ENCODE measurements at places on chromosomes 6 and 20.

DNA sequence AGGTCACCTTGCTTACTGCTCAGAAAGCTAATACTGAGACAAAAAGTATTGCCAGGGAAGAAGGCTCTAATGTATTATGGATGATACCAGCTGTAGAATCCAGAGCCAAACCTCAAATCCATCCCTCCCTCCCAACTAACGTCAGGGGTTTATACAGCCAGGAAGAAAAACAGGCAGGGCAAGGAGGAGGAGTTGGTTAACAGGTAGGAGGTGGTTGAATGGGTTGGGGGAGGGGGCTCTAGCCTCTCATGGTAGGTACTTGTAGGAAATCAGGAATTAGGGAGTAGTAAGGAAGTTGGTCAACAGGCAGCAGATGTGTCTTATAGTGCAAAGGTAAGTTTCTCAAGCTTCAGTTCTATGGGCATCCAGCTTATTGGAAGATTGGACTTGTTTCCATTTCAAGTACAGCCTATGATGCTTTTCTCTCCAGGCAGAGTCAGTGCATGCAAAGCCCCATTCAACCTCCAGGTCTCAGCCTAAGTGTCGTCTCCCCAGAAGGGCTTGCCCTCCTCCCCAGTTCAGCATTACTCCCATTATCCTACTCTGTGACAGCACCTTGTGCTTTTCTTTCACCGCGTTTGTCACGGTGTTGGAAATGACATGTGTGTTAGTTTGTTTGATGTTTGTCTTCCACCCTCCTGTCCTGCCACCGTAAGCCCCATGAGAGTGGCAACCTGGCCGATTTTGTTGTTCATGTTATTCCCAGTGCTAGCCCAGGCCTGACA lies 38.1 kb downstream of the PNLDC1 start:
- DNase-seq = no peak

GRCh38 chr6:131062241-131063027 lies 611 bp downstream of the EPB41L2 start:
- peak; percentile 29 for DNase-seq

DNA sequence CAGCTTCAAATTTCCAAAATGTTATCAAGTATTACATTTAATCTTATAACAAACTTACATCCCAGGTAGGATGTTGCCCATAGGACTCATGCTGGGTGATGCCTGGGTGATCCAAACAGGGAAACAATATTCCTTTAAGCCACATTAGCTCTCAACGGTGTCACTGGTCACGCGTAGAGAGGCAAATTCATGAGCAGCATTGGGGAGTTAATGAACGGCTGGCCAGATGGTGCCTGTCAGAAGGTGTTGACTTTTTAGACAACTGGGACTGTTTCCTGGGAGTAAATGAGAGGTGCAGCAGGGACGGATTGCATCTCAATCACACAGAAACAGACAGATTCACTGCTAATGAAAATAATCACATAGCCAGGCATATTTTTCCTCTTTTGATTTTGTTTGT lies 83.3 kb upstream of the ID4 start:
- no peak for DNase-seq

GRCh38 chr20:46903256-46903655 lies 8.6 kb downstream of the EYA2 start:
- DNase-seq = no peak

DNA sequence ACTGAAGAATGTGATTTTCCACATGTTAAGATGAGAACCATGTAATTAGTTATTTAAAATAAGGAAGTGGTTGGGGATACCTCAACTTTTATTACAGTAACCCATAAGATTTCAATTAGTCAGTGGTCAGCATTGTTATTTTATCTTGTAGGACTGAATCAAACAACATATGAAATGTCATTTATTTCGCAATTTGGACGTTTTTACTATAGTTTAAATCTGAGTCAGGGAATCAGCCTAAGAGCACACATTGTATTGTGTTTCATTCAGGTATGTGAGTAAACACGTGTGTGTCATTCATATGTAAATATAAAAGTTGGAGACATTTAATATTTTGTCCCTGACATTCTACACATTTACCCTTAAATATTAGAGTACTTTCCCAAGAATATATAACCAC lies 1418.7 kb downstream of the GRIK2 start:
- DNase-seq = no peak

- peak; percentile 51 for DNase-seq
These were observed 364.5 kb upstream of the JARID2 start for GRCh38 chr6:14881398-14881797.

- no peak for DNase-seq
These were observed 35.7 kb upstream of the POPDC3 start for GRCh38 chr6:105215506-105215905.

DNA sequence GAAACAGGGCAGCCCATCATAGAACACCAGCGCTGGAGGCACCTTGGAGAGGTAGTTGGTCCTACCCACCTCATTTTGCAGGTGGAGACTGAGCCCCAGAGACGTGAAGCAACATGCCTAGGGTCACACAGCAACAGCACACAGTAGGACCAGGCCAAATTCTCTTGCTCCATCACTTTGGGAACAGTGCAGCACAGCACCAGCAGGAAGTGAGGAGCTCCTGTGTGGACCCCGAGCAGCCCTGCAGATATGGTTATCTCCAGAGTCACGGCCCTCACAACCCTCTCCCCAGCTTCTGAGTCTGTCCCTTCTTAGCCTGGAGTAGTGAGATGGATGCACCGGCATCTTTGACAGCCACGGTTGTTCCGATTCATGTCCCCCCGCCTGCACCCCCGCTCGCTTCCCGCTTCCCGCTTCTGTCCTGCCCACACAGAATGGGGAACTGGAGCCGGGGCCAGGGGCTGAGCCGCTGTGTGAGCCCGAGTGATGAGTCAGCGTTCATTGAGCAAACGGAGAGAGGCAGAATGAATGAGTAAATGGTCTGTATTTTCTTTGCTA lies 72.6 kb upstream of the DUSP22 start:
- peak; percentile 79 for DNase-seq

DNA sequence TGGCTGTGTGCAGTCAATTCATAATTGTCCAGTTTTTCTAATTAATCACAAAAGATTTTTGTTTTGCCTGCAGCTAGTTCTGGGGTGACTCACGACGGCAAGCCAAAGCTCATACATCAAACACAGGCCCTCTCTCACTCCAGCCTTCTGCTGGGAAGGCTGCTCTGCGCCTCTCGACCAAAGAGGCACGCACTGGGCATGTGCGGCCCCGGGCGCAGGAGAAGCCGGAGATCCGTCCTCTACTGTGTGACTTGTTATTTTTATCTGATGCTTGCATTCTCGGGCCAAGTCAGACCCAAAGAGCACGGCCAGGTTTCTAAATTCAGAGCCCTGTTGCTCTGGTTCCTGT lies 98.5 kb downstream of the TFAP2A start:
- DNase-seq = peak; percentile 40

DNA sequence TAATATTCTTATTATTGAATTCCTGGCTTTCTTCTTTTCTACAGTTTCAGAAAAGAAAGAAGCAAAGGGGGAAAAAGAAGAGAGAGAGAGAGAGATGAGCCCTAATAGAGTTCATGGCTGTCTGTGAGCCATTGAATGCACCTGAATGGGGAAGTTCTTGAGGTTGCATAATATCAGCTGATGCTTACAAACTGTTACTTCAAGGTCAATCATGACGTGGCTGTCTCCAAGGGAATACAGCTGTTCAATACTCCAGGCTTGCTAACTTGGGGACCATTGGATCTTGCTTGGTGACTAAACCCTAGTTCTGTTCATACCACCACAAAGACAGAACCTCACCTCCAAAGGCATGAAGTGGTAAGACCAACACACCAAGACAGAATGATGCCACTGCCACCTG lies 180.4 kb downstream of the ADGRG6 start:
- no peak for DNase-seq

- DNase-seq = no peak
These were observed 120.2 kb upstream of the AFDN start for GRCh38 chr6:167706313-167707109.

DNA sequence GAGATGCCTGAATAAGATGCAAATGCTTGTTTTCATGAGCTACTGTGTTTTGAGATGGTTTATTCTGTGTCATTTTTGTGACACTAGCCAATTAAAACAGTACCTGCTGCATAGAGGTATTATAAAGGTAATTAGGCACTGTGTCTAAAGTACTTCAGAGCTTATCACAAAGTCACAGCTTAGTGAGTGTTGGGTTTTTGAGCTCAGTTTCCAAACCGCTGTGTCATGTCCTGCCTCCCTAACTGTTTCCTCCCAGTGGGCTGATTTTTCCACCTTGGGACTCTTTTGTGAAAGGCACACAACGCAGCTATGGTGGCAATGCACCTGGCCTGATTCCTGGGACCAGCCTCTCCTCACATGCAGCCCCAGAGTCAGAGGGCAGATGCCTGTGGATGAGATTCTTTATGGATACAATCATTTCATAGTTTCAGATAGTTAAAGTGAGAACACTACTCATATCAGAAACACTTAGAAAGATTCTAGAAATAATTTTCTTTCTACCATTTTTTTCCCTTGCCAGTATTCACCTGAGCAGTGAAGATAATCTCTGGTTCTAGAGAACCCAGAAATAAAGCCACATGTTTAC lies 41.3 kb upstream of the TAGAP start:
- DNase-seq = no peak

- no peak for DNase-seq
These were observed 295.5 kb upstream of the HS3ST5 start for GRCh38 chr6:114638341-114638740.

DNA sequence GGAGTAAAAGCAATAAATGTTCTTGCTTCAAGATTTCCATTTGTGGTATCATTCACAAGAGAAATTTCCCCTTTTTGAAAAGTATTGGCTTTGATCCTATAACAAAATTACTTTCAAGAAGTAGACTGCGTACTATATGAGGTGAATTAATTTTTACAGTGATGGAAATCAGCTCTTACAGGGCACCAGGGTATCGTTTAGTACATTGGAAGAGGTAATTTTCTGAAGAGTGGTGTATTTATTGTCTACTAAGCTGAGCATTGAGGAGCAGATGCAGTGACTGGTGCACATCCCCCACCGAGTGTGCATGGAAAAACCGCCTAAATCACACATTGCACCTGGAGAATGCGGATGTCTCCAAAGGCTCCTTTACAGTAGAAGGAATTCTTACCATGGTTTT lies 209.5 kb downstream of the SAMD5 start:
- DNase-seq = no peak

DNA sequence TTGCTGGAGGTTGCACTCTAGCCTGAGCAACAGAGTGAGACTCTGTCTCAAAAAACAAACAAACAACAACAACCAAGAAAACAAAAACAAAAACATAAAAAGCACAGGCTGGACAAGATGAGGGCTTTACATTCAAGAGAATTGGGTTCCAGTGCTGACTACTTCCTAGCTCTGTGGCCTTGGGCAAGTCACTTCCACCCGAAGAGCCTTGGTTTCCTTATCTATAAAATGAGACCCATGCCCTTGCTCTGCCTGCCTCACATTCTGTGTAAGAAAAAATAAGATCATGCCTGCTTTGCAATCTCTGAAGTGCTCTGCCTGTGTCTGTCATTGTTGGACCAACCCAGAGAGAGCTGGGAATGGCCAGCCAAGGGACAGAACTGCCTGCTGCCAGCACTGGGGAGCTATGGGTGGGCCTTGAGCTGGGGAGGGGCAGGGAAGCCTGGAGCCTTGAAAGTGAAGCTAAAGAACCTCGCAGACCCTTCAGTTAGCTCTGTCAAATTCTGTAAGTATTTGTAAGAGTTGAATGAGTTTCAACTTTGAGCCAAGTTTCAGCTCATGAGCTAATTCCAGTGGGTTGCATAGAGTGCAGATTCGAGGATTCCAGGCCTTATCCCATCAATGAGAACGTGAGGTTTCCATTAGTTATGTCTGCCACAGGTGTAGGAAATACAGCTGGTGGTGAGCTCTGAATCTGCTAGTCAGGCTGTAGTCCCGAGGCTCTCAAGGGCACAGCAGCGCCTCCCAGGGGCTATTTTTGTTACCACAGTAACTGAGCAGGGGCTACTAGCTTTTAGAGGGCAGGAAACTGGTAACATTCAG lies 93.2 kb downstream of the DLGAP4 start:
- peak; percentile 35 for DNase-seq

DNA sequence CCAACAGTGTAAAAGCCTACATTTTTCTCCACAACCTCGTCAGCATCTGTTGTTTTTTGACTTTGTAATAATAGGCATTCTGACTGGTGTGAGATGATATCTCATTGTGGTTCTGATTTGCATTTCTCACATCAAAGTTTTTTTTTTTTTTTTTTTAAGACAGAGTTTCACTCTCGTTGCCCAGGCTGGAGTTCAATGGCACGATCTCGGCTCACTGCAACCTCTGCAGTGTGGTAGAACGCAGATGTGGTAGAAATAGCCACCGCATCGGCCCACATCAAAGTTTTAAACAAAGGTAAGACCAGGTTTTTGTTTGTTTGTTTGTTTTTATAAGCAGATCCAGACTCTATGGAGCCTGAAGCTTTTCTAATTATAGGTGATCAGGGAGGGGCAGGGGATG lies 12.7 kb upstream of the PPP1R3G start:
- DNase-seq = no peak

DNA sequence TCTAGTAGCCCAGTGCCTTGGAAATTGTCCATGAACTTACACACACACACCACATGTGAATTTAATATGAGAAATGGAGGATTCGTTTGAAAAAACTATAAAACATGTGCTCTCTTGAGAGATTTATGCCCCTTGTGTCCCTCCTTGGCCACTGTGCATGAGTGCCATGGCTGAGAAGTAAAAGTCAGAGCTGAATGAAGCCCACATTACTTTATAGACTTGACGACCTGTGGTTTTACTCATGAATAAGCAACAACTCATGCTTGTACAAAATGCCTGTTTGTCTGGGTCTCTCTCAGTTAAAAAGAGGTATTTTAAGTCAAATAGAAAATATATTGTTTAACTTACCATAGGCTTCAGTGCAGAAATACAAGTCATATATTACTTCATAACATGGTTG lies 102.7 kb downstream of the KCNQ5 start:
- no peak for DNase-seq

GRCh38 chr6:65248101-65248610 lies 458.9 kb downstream of the EYS start:
- DNase-seq = no peak

DNA sequence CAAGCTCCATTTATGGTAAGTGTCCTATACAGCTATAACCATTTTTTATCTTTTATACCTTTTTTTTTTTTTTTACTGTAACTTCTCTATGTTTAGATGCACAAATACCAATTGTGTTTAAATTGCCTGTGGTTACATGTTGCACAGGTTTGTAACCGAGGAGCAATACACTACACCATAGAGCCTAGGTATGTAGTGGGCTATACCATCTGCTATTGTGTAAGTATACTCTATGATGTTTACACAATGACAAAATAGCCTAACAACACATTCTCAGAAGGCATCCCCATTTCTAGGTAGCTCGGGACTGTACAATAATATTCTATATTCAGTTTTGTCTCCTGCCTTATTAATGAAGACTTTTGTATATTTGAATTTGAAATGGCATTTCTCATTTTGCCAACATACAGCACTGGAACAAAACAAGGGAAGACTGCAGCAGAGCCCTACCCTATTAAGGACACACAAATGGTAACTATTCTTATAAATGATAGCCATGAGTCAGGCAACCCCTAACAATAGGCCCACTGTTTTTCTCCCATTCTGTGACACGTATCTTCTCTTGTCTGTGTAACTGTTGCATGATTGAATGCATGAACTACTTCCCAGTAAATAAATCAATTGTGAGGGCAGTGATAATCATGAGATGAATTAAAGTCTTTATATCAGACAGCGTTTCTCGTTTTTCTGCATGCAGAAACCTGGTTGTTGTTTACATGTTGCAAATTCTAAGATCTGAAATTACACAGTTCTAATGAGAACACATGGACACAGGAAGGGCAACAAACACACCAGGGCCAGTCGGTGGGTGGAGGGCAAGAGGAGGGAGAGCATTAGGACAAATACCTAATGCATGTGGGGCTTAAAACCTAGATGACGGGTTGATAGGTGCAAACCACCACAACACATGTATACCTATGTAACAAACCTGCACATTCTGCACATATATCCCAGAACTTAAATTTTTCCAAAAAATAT lies 173.9 kb downstream of the EPM2A start:
- no peak for DNase-seq
